ENCODE measurements at places on chromosomes 11 and 22.

GRCh38 chr11:101668236-101668635, 84.4 kb upstream of the TRPC6 start:
- DNase-seq: no peak

DNA sequence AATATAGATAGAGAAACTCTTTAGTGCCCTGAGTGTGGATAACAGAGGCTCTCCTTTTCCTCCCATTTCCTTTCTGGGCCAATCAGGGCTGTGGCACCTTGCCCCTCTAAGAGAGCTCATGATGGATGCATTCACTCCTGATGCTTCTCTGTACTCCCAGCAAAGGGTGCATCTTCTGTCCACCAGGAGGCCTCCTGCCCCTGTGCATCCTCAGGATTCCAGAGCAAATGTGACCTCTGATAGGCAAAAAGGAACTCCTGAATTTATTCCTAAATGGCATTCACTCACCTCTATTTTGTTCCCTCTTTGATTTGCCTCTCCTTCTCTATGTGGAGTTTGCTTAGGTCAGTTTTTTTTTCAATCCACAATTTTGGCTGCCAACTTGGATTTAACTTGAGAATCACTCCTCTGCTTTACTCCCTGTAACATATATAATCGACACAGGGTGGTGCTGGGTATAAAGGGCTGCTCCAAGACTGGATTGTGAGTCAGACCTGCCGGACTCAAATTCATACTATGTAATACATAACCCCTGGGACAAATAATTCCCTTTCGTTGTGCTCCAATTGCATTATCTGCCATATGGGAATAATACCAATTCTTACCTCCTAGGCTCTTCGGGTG, 1.1 kb upstream of the MRGPRX4 start:
- DNase-seq: no peak

DNA sequence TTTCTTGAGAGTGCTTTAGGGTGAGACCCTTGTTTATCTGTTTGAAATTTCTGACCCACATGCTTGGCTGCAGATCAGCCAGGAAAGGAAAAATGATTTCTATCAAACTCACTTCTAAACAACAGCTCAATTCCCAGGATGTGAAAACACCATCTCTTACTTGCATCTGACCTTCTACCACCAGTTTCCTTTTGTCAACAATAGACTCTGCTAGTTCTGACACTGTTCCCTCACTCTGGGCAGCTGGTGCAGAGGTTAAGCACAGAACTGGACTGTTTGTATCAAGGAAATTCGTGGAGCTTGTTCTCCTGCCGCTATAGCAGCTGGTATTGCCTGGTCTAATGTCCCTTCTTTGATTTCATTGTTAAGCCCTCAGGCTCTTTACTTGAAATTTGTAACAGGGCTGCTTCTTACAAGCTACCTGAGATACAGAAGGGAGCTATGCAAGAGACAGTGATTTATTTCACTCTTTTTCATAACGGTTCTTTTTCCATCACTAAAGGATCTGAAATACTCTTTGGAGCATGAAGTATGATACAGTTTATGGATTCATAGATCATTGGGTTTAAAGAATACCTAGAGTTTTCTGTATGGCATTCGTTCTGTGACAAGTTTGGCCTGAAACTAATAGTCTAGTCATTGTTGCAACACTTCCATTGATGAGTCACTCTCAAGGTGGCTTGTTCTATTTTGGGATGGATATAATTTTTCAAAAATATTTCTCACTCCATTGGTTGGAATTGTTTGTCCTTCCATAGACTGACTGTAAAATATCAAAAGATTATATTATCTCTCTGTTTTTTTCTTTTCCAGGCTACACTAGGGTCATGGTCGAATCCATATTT, 178.2 kb upstream of the ZC3H12C start:
- DNase-seq: no peak

- no peak for DNase-seq
Measured at GRCh38 chr11:35554491-35555437, 29.3 kb upstream of the PAMR1 start.

GRCh38 chr11:70507466-70508230, 109.3 kb downstream of the CTTN start:
- no peak for DNase-seq

GRCh38 chr11:64586366-64586765, 4.7 kb upstream of the SLC22A12 start:
- no peak for DNase-seq

DNA sequence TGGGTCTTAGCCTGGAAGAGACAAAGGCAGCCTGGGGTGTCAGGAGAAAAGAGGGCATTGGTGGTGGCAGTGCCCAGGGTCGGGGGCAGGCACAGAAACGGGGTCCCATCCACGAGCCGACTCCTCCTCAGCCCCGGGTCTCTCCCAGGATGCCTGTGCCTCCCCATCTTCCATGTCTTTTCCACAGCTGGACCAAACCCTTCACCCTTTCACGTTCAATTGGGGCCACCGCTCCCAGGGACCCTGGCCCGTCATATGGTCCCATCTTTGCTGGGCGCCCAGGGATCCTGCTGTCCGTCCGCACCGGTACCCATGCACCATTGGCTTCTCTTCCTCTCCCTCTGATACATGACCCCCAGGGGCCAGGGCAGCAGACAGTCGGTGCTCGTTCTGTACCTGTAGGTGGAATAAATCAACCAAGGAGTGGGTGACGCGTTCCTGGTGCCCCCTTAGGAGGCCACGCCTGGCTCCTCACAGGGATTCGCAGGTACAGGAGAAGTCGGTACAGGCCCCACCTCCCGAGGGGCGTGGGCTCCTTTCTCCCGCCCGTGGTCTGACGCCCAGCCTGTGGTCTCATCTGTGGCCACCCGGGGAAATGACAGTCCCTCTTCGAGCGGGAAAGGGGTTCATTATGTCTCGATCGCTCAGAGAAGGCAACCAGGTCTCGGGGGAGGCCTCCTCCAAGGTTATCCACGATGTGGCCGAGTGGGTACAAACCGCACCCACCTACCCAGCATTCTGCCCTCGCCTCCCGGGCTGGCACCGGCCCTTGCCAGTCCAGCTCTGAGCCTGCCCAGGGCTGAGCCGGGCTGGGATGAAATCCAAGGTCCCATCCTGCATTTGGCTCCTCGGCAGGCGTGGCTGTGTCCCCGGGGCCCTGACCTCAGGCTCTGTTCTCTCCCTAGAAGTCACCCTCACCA, 1493.6 kb downstream of the BRD1 start:
- DNase-seq: no peak

DNA sequence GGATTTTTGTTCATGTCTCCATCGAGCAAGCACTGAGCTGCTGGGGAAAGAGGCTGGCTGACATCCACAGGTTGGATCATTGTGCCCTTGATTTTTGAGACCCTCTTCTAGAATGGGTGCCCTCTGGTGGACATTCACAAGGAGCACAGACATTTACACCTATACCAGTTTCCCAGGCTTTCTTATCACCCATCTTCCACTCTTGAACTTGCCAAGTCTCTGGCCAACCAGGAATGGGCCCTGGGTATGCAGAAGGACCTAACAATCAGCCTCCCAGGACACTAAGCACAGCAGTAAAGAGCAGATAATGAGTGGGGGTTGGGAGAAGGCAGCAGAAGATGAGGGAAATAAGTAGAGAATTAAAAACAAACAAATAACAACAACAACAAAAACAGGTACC, 5.7 kb upstream of the INTS4 start:
- no peak for DNase-seq

DNA sequence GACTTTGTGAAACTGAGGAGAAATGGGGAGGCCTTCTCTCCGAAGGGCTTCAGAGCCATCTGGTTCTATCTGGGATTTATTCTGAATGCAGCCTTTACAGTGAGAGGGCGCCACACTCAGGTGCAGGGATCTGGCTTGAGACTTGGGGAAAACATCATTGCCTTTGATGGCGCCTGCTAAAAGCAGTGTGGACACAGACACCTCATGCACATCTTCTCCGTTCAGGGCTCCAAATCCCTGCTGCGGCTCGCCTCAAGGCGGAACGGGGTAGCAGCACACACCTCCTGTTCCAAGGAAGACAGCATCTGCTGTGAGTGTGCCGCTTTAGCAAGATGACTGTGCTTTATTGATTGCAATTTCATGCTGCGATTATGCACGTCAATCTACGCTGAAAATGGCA, 37.1 kb upstream of the OLFML1 start:
- DNase-seq: no peak

- no peak for DNase-seq
Measured at GRCh38 chr22:49181942-49182341, 645.7 kb downstream of the BRD1 start.

All from esophagus squamous epithelium (tissue), 5 donors.